ENCODE measurements at places on chromosomes 5 and 9. TPM values are rescaled to one million over a fixed set of nuclear protein-coding genes. Genes with fewer than 3 reads are reported as not detected.

GRCh38 chr5:157198277-157198986 is 17.8 kb downstream of the ITK start:
- DNase-seq: no peak

GRCh38 chr5:134451936-134452505 is 40.3 kb upstream of the CDKN2AIPNL start:
- DNase-seq: no peak

DNA sequence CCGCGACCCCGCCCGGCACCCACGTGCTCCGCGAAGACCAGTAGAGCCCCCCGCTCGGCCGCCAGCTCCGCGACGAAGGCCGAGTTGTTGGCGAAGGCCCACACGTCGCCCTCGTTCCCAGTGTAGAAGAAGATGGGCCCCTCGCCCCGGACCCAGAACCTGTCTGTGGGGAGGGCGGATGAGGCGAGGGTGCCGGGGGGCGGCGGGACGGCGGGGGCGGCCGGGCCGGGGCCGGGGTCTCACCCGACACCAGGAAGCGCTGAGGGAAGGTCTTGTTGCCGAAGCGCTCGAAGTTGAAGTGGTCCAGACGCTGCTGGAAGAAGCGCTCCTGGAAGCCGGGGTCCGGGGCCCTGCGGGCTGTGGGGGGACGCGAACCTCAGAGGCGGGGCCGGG is 317 bp downstream of the DPP7 start:
- no peak for DNase-seq

Gene UBTD2
- not detected for polyA plus RNA-seq

Gene CXCL14
- not detected for polyA plus RNA-seq
